A549 treated with Hydrocortisone at 1 μM for 4 hours (cell line): ENCODE measurements at places on chromosomes 1 and 21. TPM values are rescaled to one million over a fixed set of nuclear protein-coding genes. Genes with fewer than 3 reads are reported as not detected.

RHOU gene
- 8.9 to 15.1 TPM (median 11.6 TPM) in 5 replicates for total RNA-seq

RGS2 gene
- 122 to 186 TPM (median 144 TPM) in 5 replicates for total RNA-seq

MTARC1 gene
- 7.8 to 9.6 TPM (median 8.7 TPM) in 5 replicates for total RNA-seq

CD34 gene
- 0.03 TPM in 1 of 5 replicates, not detected in the others for total RNA-seq

TNFRSF1B gene
- total RNA-seq: 0.47 to 0.71 TPM (median 0.51 TPM) in 5 replicates

OR2T8 gene
- not detected in 5 replicates for total RNA-seq

CHRM3 gene
- total RNA-seq: 0.01 to 0.14 TPM (median 0.03 TPM) in 5 replicates

MCOLN2 gene
- 2.1 to 2.7 TPM (median 2.4 TPM) in 5 replicates for total RNA-seq

INSRR gene
- not detected in 5 replicates for total RNA-seq

PTPN14 gene
- 7.6 to 14.4 TPM (median 10.7 TPM) in 5 replicates for total RNA-seq

OR2L3 gene
- not detected in 5 replicates for total RNA-seq

C1orf141 gene
- total RNA-seq: not detected in 5 replicates

KIAA1614 gene
- total RNA-seq: 0.74 to 1.2 TPM (median 0.96 TPM) in 5 replicates

ARMH1 gene
- total RNA-seq: 0.55 to 1.1 TPM (median 0.92 TPM) in 5 replicates

ERI3 gene
- 45.1 to 60.4 TPM (median 58.4 TPM) in 5 replicates for total RNA-seq

AADACL3 gene
- not detected in 5 replicates for total RNA-seq

PRRX1 gene
- total RNA-seq: 0.02 to 0.08 TPM in 2 of 5 replicates, not detected in the others

CTBS gene
- 5.2 to 7.0 TPM (median 5.8 TPM) in 5 replicates for total RNA-seq

GBP6 gene
- not detected in 5 replicates for total RNA-seq

APOBEC4 gene
- total RNA-seq: not detected in 5 replicates

GJA5 gene
- not detected in 5 replicates for total RNA-seq

ANGPTL7 gene
- total RNA-seq: not detected in 5 replicates

ERG gene
- total RNA-seq: 0.03 to 0.17 TPM in 2 of 5 replicates, not detected in the others

SLC16A4 gene
- 26.6 to 43.5 TPM (median 33.7 TPM) in 5 replicates for total RNA-seq

FABP3 gene
- not detected in 5 replicates for total RNA-seq

ASCL5 gene
- 0.08 to 0.21 TPM (median 0.15 TPM) in 3 of 5 replicates, not detected in the others for total RNA-seq

CLDN19 gene
- not detected in 5 replicates for total RNA-seq

SLC1A7 gene
- 0.05 TPM in 2 of 5 replicates, not detected in the others for total RNA-seq

ESPN gene
- 0.22 to 1.2 TPM (median 0.51 TPM) in 5 replicates for total RNA-seq

CASQ1 gene
- total RNA-seq: 0.08 TPM in 1 of 5 replicates, not detected in the others

LMX1A gene
- total RNA-seq: not detected in 5 replicates

FAM177B gene
- not detected in 5 replicates for total RNA-seq

REN gene
- 0.07 to 0.09 TPM in 2 of 5 replicates, not detected in the others for total RNA-seq

VHLL gene
- total RNA-seq: not detected in 5 replicates

HSD3B2 gene
- total RNA-seq: not detected in 5 replicates

MPL gene
- total RNA-seq: 0.17 to 0.22 TPM (median 0.21 TPM) in 3 of 5 replicates, not detected in the others

WLS gene
- total RNA-seq: 16.0 to 22.5 TPM (median 16.8 TPM) in 5 replicates

NUF2 gene
- total RNA-seq: 23.1 to 31.5 TPM (median 26.3 TPM) in 5 replicates

DDAH1 gene
- total RNA-seq: 6.4 to 8.7 TPM (median 7.6 TPM) in 5 replicates

PTGER3 gene
- 0.03 TPM in 1 of 5 replicates, not detected in the others for total RNA-seq

SYT2 gene
- total RNA-seq: 0.44 to 0.68 TPM (median 0.53 TPM) in 5 replicates

SMG5 gene
- 41.9 to 46.8 TPM (median 43.0 TPM) in 5 replicates for total RNA-seq

DYRK3 gene
- 8.4 to 11.7 TPM (median 9.7 TPM) in 5 replicates for total RNA-seq

RABGAP1L gene
- total RNA-seq: 4.3 to 7.0 TPM (median 5.1 TPM) in 5 replicates

TSSK3 gene
- 0.10 to 0.17 TPM (median 0.15 TPM) in 3 of 5 replicates, not detected in the others for total RNA-seq

ARTN gene
- total RNA-seq: 0.07 to 0.46 TPM (median 0.22 TPM) in 5 replicates

OLIG2 gene
- total RNA-seq: not detected in 5 replicates

OR2M3 gene
- total RNA-seq: not detected in 5 replicates

TRIM17 gene
- not detected in 5 replicates for total RNA-seq

DNAH14 gene
- total RNA-seq: 12.9 to 16.3 TPM (median 15.3 TPM) in 5 replicates

SYPL2 gene
- total RNA-seq: 0.03 to 0.12 TPM (median 0.10 TPM) in 5 replicates

GCSAML gene
- total RNA-seq: not detected in 5 replicates
